Testis (tissue), 5 donors: ENCODE measurements at places on chromosomes 12 and 14. TPM values are rescaled to one million over a fixed set of nuclear protein-coding genes. Genes with fewer than 3 reads are reported as not detected.

- no peaks in the 10 kb centered on the region for H3K36me3 ChIP-seq
- H3K4me1 ChIP-seq = no peaks in the 10 kb centered on the region
- no peaks in the 10 kb centered on the region for H3K27me3 ChIP-seq
- H3K4me3 ChIP-seq = no peak overlapping the region
- no peak for DNase-seq
Observed at GRCh38 chr12:39372204-39372925, 70.6 kb downstream of the KIF21A start.

DNA sequence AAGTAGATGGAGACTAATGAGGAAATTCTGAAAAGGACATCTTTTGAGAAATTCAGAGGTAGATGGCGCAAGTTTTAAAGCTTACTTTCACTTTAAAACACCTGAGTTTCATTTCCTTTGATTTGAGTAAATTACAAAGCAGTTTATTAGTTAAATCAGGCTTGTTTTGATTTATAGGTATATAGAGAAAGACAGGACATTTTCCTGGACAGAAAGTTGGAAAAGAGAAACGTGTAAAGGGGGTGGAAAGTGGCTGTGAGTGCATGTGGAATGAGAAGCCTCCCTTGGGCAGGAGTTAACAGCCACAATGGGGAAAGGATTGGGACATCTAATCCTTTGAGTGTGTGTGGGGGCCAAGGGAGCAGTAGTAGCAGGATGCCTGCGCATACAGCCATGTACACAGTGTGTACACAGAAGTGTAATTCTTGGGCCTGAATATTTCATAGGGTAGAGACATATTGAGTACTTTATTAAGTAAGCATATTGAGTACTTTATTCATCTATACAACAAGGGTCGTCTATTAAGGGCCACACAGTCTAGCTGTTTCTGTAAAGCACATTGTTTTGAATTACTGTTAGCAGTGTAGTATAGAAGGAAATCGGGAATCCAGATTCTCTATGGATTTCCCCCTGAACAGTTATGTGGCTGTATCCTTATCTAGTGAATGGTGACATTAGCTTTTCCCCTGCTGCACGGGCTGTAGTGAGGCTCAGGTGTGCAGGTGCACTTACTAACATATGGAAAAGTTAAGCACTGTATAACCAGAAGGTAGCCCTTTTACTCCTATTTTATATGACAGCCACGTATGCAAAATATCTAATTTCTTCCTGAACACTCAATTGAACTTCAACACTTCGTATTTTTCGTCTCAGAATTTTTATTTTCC is 19.1 kb downstream of the MARK3 start:
- peak overlapping the region; percentile 90 for H3K27ac ChIP-seq
- DNase-seq = no peak
- H3K27me3 ChIP-seq = no peaks in the 10 kb centered on the region
- H3K36me3 ChIP-seq = no peaks in the 10 kb centered on the region
- H3K4me3 ChIP-seq = no peak overlapping the region

The TMEM121 gene
- total RNA-seq = 3.7 TPM

- no peak overlapping the region for H3K27ac ChIP-seq
- H3K36me3 ChIP-seq = no peaks in the 10 kb centered on the region
- no peaks in the 10 kb centered on the region for H3K4me1 ChIP-seq
- no peaks in the 10 kb centered on the region for H3K27me3 ChIP-seq
- DNase-seq = peak; percentile 64
- H3K4me3 ChIP-seq = no peak overlapping the region
Observed at GRCh38 chr14:75088566-75089373, 19.3 kb downstream of the ZC2HC1C start.

The SIX1 gene
- 8.7 TPM for total RNA-seq
